ENCODE measurements at places on chromosomes 12 and 14.

GRCh38 chr12:97046901-97047300, 139.8 kb downstream of the NEDD1 start:
- DNase-seq, result no peak

- DNase-seq, result no peak
These were observed 399.8 kb upstream of the USP15 start for GRCh38 chr12:61860451-61860850.

- DNase-seq, result no peak
These were observed 46.9 kb downstream of the BEGAIN start for GRCh38 chr14:100540141-100540925.

- DNase-seq, result no peak
These were observed 96.2 kb upstream of the FGD4 start for GRCh38 chr12:32303174-32303549.

- no peak for DNase-seq
These were observed 15.5 kb downstream of the AEBP2 start for GRCh38 chr12:19454837-19455236.

GRCh38 chr12:81005606-81006005, 67.9 kb upstream of the LIN7A start:
- no peak for DNase-seq

DNA sequence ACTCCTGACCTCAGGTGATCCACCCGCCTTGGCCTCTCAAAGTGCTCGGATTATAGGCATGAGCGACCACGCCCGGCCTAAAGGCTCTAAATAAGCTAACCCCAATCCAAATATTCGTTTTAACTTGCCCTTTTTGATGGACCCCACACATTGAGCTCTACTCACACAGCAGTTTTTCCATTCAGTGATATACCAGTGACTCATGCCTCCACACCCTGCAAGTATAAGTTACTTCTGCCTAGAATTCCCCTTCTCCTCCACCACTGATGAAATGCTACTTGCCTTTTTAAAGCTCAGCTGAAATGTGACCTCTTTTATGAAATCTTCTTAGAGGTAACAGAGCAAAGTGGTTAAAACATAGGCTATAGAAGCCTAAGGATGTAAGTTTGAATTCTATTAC, 68.8 kb downstream of the EXOC5 start:
- peak; percentile 40 for DNase-seq

DNA sequence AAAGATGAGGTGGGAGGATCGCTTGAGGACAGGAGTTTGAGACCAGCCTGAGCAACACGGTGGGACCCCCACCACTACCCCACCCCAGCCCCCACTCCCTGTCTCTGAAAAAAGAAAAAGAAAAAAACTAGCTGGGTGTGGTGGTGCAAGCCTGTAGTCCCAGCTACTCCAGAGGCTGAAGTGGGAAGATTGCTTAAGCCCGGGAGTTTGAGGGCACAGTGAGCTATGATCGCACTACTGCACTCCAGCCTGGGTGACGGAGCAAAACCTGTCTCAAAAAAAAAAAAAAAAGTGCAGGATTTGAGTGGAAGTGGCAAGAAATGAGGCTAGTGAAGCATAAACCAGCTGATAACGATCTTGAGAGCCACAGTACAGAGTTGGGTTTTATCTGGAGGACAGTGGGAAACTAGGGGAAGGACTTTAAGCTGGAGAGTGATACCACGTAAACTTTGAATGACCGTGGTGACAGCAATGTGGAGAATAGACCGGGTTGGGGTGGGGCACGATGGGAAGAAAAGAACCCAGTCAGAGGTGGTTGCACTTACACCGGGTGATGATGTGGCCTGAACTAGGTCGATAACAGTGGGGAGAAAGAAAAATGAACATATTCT, 85.3 kb downstream of the TMEM260 start:
- DNase-seq, result no peak

DNA sequence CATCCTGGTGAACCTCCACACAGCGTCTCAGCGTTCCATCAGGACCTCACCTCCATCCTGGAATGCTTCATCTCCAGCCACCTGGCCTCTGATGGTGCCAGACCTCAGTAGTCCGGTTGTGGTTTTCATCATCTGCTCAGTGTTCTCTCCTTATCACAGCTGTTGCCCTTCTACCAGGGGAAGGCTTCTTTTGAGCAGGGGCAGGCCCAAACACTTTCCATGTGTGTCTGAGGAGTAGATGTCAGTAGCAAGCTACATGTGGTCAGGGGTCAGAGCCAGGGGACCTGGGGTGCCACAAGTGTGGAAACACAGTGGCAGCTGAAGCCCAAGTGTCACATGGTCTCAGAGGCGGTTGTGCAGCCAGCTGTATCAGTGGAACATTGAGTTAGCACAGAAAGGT, 30.2 kb upstream of the FGD4 start:
- no peak for DNase-seq

GRCh38 chr12:71183846-71184245, 26.0 kb upstream of the TSPAN8 start:
- DNase-seq, result no peak

GRCh38 chr14:50773632-50774541, 57.1 kb downstream of the NIN start:
- peak; percentile 70 for DNase-seq

GRCh38 chr12:132160016-132160415, 15.8 kb downstream of the NOC4L start:
- DNase-seq, result no peak

GRCh38 chr14:77908847-77909246, 108.9 kb downstream of the ADCK1 start:
- no peak for DNase-seq

GRCh38 chr14:39434401-39434800, 2.2 kb upstream of the FBXO33 start:
- no peak for DNase-seq

GRCh38 chr14:24774187-24774915, 140.4 kb upstream of the GZMB start:
- no peak for DNase-seq

GRCh38 chr12:105587237-105587636, 256.7 kb downstream of the C12orf75 start:
- DNase-seq, result no peak

- DNase-seq, result peak; percentile 15
These were observed 673 bp downstream of the BEGAIN start for GRCh38 chr14:100586403-100587085.

- no peak for DNase-seq
These were observed 38.8 kb downstream of the TMEM63C start for GRCh38 chr14:77220246-77221017.

DNA sequence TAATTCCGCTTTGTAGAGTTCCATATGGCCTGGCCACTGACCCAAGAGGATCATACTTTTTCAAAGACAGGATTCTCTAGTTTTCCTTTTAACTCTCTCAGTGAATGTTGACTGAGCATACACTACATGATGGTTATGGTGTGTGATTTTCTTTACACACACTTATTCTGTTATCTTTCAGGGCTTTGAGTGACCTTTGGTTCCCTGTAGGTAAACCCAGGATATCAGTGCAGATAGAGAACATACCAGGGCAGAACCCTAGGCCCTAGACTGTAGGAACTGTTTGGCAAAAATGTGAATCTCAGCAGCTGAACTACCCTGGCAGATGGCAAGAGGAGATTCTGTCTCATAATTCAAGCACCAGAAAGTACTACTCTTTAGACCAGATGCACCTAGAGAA, 159.6 kb downstream of the KCNA5 start:
- no peak for DNase-seq

DNA sequence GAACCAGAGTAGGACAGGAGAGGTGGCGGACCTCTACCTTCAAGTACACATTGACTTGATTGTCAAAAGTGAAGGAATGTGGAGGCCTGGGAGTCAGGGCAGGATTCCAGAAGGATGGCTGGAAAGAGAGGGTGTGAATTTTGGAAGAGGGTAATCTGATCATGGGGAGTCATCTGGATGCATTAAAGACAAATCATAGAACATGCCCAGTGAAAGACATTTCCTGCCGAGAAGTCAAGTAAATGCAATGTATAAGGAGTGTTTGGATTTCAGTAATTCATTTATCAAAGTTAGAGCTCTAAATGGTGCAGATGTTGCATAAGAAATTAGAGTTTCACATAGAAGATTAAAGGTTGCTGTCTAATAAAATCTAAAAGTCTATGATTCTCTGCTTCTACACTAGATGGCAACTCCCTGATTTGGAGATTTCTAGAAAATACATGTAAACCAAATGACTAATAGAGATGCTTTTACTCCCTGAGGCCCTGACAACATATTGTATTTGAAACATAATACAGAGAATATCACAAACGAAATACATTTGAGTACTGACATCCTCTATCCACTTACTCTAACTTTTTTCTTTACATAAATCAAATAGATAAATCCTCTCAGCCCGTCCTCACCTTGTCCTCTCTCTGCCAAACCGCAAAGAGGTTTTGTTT, 91.3 kb downstream of the KCNA5 start:
- peak; percentile 45 for DNase-seq

GRCh38 chr12:125222876-125223275, 157.6 kb downstream of the AACS start:
- no peak for DNase-seq

DNA sequence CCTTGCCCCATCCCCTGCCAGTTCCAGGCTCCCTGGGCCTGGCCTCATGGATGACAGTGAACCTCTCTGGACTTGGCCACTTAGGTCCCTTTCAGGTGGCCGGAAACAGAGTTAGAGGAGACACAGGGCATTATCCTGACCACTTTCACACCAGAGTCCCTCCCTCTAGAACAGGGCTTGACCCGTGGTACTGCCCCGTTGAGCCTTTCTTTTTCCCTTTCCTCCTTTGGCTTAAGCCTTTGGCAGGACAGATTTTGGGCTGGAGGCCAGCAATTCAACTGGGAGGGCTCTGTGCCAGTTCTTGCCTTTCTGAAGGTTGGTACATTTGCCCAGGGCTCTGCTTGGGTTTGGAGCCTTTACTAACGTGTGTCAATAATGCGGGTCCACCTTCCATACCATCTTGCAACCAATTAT, 22.8 kb downstream of the TPCN1 start:
- DNase-seq, result no peak

GRCh38 chr14:105203057-105203531, 22.0 kb upstream of the NUDT14 start:
- peak; percentile 69 for DNase-seq

DNA sequence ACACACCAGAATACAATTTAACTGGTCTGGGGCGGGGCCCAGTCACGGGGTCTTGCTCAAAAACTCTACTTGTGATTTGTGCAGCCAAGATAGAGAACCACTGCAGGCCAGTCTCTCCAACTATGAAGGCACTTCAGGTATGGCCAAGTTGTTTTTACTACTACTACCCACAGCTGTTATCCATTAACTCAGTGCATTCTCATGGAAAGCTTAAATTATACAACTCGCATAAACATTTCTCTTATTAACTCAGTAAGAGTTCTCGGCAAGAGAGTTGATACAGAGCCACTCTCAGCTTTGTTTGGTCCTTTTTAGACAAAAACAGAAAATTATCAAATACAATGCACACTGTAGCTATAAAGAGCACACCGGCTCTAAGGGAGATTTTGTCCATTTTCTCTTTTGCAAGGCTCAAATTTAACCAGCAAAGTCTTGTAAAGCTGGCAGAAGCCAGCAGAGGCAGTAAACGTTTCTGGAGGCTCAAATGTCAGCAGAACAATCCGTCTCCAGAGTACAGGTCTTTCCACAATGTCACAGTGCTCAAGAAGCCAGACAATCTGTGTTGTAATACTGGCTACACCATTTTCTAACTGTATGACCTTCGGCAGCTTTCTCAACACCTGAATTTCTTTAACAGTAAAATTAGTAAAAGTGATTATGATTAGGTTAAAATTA, 85.9 kb downstream of the PTGER2 start:
- peak; percentile 63 for DNase-seq

DNA sequence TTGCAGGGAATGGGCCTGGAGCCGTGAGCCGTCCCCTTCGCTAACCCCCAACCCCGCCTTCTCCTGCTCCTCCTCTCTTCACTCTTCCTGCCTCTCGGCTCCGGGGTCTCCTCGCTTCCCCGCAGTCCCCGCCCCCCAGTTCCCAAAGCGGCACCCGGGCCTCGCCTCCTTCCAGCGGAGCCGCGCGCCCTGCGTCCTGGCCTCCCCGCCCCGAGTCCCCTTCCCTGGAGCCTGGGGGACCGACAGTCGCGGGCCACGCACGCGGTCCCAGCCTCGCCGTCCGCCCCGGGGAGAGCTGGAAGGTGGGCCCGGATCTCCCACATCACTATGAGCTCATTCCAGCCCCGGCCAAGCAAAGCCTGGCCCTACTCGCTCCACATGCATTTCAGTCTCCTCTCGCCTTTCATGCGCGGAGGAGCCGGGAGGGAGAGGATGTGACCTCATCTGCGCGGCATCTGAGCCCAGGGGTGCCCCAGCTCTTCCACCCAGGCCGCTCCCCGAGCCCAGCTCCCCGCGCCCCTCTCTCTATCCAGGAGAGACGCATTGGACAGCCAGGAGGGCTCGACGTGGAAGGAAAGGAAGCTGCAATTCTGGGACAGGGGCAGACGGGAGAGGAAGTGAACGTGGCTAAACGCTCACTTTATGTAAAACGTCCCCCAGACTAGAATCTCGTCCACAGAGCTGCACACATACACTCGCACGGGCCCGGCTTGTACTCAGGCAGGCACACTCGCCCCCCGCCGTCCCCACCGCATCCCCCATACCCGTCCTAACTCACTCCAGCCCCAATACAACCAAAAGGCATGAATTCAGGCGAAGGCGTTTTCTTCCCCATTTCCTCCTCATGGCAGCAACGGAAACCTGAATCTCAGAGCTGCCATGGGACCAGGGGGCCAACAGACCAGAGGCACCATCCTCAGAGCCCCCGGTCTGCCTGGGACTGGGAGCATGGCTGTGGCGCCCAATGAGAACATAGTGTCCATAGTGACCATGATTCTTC, 108.7 kb upstream of the CCND2 start:
- peak; percentile 80 for DNase-seq

DNA sequence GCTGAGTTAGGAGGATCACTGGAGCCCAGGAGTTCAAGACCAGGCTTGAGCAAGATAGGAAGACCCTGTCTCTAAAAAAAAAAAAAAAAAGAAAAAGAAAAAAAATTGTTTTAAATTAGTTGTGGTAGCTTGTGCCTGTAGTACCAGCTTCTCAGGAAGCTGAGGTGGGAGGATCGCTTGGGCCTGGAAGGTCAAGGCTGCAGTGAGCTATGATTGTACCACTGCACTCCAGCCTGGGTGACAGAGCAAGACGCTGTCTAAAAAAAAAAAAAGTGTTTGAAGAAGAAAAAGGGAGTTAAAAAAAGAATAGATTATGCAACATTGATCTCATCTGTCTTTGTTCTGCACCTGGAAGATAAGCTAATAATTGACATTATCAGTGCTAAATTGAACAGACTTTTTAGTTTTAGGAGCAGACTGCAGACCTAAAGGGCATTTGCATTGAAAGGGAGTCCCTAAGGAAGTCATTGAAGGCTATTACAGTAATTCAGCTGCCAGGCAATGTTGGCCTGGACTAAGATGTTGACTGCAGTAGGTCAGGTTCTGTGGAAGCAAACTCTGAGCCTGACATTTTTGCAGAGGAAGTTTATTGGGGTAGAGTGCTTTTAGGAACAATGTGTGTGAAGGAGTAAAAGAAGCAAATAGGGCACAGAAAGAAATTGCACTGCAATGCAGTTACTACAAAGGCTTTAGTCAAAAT, 215.8 kb downstream of the PCNX1 start:
- DNase-seq, result no peak
